Activated CD8-positive, alpha-beta memory T cell treated with anti-CD3 and anti-CD28 coated beads for 1 hour (primary cell): ENCODE measurements at places on chromosomes 2 and 18.

DNA sequence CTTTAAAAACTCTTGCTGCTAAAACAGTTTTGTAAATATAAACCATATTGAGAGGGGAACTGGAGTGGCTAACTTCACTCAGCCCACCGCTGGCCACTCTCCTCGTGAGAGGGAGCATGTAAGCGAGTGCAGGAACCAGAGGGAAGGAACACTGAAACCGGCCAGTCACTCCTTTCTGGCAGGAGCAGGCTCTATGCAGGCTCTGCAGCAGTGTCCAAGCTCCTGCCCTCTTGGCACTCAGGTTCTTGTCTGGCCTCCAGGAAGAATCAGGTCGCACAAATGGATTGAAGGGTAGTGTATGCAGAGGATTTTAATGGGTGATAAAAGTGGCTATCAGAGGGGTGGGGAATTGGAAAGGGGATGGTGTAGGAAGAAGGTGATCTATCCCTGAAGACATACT is 157.7 kb downstream of the TMX3 start:
- no peak for DNase-seq

DNA sequence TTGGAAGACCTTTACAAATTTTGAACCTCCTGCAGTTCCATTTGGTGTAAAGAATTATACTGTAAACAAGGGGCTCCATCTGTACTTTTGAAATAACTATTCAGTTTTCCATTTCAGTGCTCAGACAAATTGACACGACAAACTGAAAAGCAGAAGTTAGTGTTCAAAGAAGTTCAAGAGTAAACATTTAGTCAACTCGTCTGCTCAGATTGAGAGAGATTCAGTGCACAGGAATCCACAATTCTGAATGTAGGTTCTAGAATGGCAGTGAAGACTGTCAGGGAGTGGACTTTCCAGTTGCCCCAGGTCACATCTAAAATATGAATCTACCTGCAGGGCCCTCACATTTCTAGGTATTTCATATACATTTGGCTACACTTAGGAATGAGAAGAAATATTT is 322.3 kb upstream of the TCF4 start:
- DNase-seq = no peak

DNA sequence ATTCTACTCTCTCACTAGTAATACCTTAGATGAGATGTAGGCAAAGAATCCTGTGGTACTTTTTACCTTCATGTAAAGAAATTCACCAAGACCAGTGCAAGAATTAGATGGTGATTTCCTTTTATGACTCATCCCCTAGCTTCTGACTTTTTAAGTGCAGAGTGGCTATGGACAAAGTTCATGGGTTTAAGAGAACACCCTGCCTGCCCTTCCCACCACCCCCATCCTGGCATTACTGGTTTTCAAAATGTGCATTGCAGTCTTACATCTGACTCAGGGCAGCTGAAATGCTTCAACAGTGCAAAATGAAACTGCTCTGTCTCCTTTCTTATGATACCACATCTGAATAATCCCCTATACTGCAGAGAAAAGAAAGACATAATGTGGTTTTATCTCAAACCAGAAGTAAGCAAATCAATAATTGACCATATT is 22.6 kb downstream of the MAIP1 start:
- no peak for DNase-seq

DNA sequence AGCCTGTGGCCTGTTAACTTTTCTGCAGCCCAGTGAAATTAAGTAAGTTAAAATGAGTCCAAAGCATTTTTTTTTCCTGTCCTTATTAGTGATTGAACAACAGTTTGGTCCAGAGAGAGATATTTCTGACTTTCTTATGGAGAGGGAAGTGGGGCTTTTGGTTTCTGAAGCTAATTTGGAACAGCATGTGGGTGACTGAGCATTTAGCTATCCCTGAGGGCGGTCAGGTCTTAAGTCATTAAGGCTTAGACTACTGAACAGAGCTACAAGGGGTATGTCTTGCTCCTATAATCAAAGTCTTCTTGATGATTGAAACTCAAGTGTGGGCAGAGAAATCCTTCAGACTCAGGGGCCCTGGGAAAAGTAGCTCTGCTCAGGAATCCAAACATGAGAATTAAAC is 14.0 kb downstream of the ARHGAP25 start:
- no peak for DNase-seq

- DNase-seq = no peak
Measured at GRCh38 chr2:186991766-186992417, 142.9 kb upstream of the ZSWIM2 start.

GRCh38 chr2:33278245-33278943 is 198.1 kb upstream of the RASGRP3 start:
- DNase-seq = no peak

DNA sequence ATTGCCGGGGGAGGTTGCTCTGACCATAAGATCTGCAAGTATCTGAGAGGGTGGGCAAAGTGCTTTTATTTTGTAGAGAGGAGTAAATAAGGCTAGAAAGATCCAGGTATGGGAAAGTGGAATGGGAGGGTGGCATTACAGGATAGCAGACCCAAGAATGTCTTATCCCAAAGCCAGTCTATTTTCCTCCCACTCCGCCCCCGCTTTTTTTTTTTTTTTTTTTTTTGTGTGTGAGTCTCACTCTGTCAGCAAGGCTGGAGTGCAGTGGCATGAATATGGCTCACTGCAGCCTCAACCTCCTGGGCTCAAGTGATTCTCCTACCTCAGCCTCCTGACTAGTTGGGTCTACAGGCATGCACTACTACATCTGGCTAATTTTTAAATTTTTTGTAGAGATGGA is 31.5 kb downstream of the ARID5A start:
- DNase-seq = no peak

- DNase-seq = no peak
Measured at GRCh38 chr2:17621781-17622180, 81.3 kb downstream of the VSNL1 start.

- no peak for DNase-seq
Measured at GRCh38 chr2:109211315-109211714, 82.3 kb downstream of the SH3RF3 start.

GRCh38 chr2:10166676-10167292 is 44.2 kb downstream of the RRM2 start:
- DNase-seq = no peak

DNA sequence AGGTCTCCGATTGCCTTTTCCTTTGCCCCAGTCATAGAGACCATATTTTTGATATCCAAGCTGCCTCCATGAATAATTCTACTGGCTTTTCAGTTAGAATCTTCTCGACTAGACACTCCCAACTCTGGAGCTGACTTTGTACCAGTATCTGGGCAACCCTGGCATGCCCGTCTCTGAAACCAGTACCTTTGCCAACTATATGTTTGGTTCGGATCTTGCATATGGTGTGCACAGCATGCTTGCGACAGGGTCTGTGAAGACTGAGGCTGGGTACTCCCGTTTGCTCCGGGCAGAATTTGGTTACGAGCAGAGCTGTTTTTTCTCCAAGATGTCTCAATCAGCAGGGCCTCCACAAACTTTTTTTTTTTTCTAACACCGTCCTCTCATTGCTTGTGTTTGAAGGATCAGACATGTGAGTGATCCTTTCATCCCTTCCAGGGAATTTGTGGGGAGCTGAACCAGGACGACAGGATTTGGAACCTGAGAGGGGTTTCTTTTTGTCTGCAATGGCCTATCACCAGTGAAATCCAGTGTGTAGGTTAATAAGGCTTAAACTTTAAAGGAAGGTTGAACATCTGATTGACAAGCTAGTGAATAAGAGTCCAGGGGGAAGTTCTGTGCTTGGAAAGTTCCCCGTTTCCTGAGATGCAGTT is 322.3 kb downstream of the MYCN start:
- no peak for DNase-seq

GRCh38 chr18:42480441-42480840 is 525.4 kb downstream of the PIK3C3 start:
- DNase-seq = no peak

- no peak for DNase-seq
Measured at GRCh38 chr2:138235041-138235440, 266.5 kb upstream of the SPOPL start.

DNA sequence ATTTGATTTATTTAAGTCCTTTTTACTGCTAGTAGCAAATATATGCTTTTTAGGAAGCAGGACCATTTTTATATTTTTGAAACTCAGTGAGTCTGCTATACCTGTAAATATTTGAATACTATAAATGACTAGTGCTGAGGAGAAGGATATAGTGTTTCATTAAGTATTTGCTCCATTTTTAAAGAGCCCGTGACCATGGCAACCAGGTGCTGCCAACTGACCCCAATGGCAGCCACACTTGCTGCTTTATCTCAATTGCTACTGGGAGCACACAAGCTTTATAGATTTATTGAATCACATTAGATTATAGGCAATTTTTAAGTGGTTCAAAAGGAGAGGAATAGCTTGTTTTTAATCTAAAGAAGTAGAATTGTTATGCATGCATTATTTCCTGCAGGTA is 142.0 kb downstream of the SCG2 start:
- no peak for DNase-seq

DNA sequence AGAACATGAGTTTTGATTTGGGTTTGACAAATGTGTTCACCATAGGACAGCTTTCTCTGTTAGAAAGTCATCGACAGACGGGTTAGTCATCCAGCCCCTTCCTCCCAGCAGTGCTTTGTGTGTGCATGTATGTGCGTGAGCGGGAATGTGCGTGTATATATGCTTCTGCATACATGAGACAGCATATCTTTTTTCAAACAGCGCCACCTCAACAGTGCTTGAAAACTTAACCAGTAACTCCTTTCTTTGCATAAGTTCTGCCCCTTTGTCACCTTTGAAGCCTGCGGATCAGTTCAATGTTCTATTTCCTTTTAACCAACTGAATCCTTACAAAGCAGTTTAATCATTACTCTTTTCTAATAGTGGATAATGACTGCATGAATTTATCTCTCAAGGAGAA is 351.4 kb downstream of the LPIN1 start:
- no peak for DNase-seq

DNA sequence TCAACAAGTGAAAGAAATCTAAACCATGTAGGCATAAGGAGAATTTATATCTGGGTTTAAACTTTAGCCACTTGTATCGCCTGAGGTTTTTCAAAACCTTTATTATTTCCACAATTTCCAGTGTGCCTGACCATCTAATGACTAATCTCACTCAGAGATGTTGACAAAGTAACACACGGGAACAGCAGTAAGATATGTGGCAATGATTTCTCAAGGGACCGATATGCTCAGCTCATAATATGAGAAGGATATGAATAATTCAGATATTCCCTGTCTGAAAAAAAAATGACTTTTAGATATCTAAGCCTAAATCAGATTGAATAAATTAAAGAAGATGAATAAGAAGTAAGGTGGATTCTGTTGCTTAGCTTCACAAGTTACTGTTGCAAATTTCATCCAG is 43.5 kb downstream of the TMEM163 start:
- no peak for DNase-seq

- DNase-seq = no peak
Measured at GRCh38 chr2:150167711-150168110, 319.8 kb downstream of the RND3 start.

DNA sequence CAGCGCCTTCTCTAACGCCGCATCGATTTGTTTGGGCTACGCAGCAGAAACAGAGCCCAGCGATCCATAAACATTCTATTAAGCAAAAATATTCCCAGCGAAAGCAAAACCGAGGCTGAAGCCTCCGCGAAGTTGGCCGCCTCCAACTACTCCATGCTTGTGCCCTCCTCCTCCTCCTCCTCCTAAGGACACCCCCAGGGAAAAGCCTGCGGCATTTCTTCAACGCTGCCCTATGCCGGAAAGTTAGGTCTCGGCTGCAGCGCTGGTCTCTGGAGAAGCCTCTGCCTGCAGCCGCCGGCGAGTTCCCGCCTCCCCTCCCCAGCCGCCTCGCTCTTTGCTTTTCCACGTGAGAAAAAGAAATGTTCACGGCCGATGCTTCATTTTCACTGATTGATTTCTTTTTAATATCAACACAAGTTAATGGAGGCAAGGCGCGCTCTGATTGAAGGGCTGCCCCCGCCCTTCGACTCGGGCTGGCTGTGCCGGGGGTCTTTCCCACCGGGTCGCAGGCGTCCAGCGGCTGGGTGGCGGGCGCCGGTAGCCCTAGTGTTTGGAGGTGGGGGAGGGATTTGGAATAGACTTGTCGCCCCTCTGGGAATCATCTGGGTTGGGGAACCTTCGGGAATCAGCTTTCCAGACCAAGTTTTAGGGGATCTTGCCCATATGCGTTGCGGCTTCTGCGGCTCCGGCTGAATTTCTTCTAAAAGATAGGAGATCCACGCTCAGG is 3.9 kb downstream of the NRP2 start:
- no peak for DNase-seq

GRCh38 chr18:28045176-28045810 is 131.6 kb downstream of the CDH2 start:
- no peak for DNase-seq

DNA sequence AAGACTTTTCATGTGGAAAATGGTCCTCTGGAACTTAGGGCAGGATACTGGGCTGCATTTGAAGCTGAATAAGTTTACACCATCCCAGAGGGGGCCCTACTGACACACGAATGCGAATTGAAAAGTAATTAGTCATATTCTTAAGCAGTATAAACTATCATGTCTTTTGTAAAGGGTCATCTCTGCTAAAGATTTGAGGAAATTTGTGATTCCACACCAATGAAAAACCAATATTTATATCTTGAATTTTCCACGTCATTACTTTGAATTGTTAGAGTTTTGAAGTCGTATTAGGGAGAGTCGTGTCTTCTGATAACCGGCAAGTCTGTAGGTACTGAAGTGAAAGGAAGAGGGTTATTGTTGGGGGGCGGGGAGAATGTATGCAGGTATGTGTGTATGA is 4.1 kb upstream of the OTX1 start:
- no peak for DNase-seq

- no peak for DNase-seq
Measured at GRCh38 chr2:55269645-55269990, 587 bp upstream of the MTIF2 start.

GRCh38 chr2:55102056-55102812 is 52.0 kb upstream of the RTN4 start:
- no peak for DNase-seq

DNA sequence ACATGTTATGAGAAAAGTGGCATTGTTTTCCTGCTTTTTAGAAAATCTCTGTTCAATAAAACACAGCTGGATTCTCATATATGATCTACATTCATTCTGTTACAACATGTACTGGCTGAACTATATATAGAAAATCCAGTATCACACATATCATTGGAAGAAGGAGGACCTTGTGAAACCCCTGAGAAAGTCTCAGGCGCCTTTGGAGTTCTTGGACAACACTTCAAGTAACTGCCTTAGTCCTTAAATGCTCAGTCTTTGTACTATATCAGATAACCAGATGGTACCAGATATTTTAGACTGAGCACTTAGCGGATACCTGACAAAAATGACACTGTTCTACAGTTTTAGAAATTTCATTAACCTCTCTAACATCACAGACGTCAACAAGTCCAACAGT is 72.2 kb downstream of the ACVR1 start:
- no peak for DNase-seq

GRCh38 chr2:69200107-69200520 is 186.9 kb downstream of the GFPT1 start:
- DNase-seq = no peak
